Neural crest cell (in vitro differentiated cells): ENCODE measurements at places on chromosomes 6 and 20. TPM values are rescaled to one million over a fixed set of nuclear protein-coding genes. Genes with fewer than 3 reads are reported as not detected.

- no peak for DNase-seq
Observed at GRCh38 chr6:46324706-46325105, 153.9 kb upstream of the ENPP5 start.

Gene GJE1
- total RNA-seq: not detected in 2 replicates

Gene ZBTB46
- total RNA-seq: 23.7 and 23.8 TPM in 2 replicates

Gene APOBEC2
- total RNA-seq: not detected in 2 replicates
